Mesothelial cell of epicardium (in vitro differentiated cells): ENCODE measurements at places on chromosomes 4 and X. TPM values are rescaled to one million over a fixed set of nuclear protein-coding genes. Genes with fewer than 3 reads are reported as not detected.

Gene PNMA6A
- total RNA-seq: 4.9 to 5.2 TPM (median 5.1 TPM) in 3 replicates

Gene GCNA
- 0.84 to 1.1 TPM (median 0.94 TPM) in 3 replicates for total RNA-seq

Gene HELT
- total RNA-seq: not detected in 3 replicates

Gene NLRP2B
- not detected in 3 replicates for total RNA-seq

Gene GLRA3
- total RNA-seq: 0.02 TPM in 1 of 3 replicates, not detected in the others

Gene DKK2
- 23.5 to 26.3 TPM (median 25.3 TPM) in 3 replicates for total RNA-seq

Gene CABS1
- total RNA-seq: 0.69 to 1.2 TPM (median 1.1 TPM) in 3 replicates

Gene DAPP1
- 2.5 to 2.9 TPM (median 2.7 TPM) in 3 replicates for total RNA-seq

Gene TSC22D3
- total RNA-seq: 32.1 to 37.0 TPM (median 34.4 TPM) in 3 replicates

Gene ZGRF1
- total RNA-seq: 17.9 to 20.1 TPM (median 18.6 TPM) in 3 replicates

Gene TRIM75
- not detected in 3 replicates for total RNA-seq

Gene ADH4
- not detected in 3 replicates for total RNA-seq

Gene HS3ST1
- 3.4 to 6.2 TPM (median 5.6 TPM) in 3 replicates for total RNA-seq

Gene SSR4
- total RNA-seq: 213 to 228 TPM (median 214 TPM) in 3 replicates

Gene LANCL3
- 0.13 to 0.18 TPM (median 0.14 TPM) in 3 replicates for total RNA-seq

Gene LDB2
- 4.6 to 7.6 TPM (median 7.3 TPM) in 3 replicates for total RNA-seq

Gene PPP2R2C
- 4.1 to 5.8 TPM (median 5.2 TPM) in 3 replicates for total RNA-seq

Gene ZNF711
- 54.1 to 55.1 TPM (median 54.2 TPM) in 3 replicates for total RNA-seq

Gene ARSD
- 54.5 to 55.6 TPM (median 55.5 TPM) in 3 replicates for total RNA-seq

Gene ADRA2C
- total RNA-seq: 1.8 to 2.1 TPM (median 1.9 TPM) in 3 replicates

Gene ADH1C
- 0.34 to 0.69 TPM (median 0.54 TPM) in 3 replicates for total RNA-seq

Gene GSX2
- total RNA-seq: not detected in 3 replicates

Gene LRCH2
- 29.1 to 29.5 TPM (median 29.4 TPM) in 3 replicates for total RNA-seq

Gene UGT2B10
- not detected in 3 replicates for total RNA-seq

Gene AFM
- not detected in 3 replicates for total RNA-seq

Gene RHOXF2
- total RNA-seq: not detected in 3 replicates

Gene SMARCA1
- total RNA-seq: 116 TPM in 3 replicates

Gene OTC
- total RNA-seq: not detected in 3 replicates

Gene GAGE12E
- total RNA-seq: not detected in 3 replicates

Gene SYTL5
- 1.7 to 2.6 TPM (median 2.2 TPM) in 3 replicates for total RNA-seq

Gene ANTXR2
- total RNA-seq: 61.7 to 63.2 TPM (median 61.9 TPM) in 3 replicates

Gene PDGFRA
- 94.4 to 105 TPM (median 100 TPM) in 3 replicates for total RNA-seq

Gene TDO2
- 5.8 to 6.8 TPM (median 6.7 TPM) in 3 replicates for total RNA-seq

Gene USP17L15
- total RNA-seq: 0.16 TPM in 1 of 3 replicates, not detected in the others

Gene ADAM29
- not detected in 3 replicates for total RNA-seq

Gene FAM184B
- 0.04 TPM in 2 of 3 replicates, not detected in the other for total RNA-seq

Gene AVPR2
- total RNA-seq: not detected in 3 replicates
